ENCODE measurements at places on chromosomes 11 and 22. TPM values are rescaled to one million over a fixed set of nuclear protein-coding genes. Genes with fewer than 3 reads are reported as not detected.

Gene RAG2
- total RNA-seq: not detected

DNA sequence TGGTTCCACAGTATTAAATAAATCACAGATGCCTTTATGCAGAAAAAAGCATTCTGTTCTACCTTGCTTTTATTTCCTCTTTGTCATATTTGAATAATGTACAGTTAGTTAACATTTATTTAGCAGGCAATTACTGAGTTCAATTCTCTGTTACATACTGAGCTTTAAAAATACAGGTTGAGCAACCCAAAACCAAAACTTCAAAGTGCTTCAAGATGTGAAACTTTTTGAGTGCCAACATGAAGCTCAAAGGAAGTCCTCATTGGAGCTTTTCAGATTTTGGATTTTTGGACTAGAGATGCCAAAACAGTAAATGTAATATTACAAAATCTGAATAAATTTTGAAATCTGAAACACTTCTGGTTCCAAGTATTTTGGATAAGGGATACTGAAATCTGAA, 54.1 kb downstream of the PDHX start:
- H3K36me3 ChIP-seq: peaks cover 50% of the 10 kb centered on the region
- H3K4me3 ChIP-seq: no peak overlapping the region
- peaks cover 3% of the 10 kb centered on the region for H3K4me1 ChIP-seq
- H3K27ac ChIP-seq: no peak overlapping the region
- no peaks in the 10 kb centered on the region for H3K27me3 ChIP-seq

DNA sequence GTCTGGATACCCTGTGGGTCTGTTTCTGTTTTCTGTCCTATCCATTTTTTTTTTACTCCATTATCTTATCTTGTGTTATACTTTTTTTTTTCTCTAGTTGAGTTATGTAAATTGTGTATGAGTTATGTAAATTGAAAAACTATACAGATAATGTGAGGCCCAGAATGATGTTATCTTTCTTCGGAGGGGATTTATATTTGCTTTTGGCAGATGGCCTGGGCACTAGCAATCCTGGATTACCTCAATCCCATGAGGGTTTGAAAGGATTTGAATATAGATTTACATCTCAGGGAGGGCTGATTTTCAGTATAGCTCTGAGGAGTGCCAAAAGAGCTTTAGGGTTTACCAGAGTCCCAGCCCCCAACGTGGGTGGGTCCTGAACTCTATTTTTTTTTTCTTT, 71.0 kb downstream of the CSTPP1 start:
- H3K36me3 ChIP-seq: peaks cover 3% of the 10 kb centered on the region
- H3K27me3 ChIP-seq: no peaks in the 10 kb centered on the region
- H3K4me3 ChIP-seq: no peak overlapping the region
- peaks cover 4% of the 10 kb centered on the region for H3K4me1 ChIP-seq

Gene DRD2
- total RNA-seq: 0.20 TPM

Gene KDELR3
- total RNA-seq: 5.7 TPM

Gene MEI1
- total RNA-seq: 0.16 TPM

- peaks cover 6% of the 10 kb centered on the region for H3K27me3 ChIP-seq
- DNase-seq: no peak
- no peak overlapping the region for H3K4me3 ChIP-seq
Measured at GRCh38 chr11:35021589-35021988, 105.2 kb downstream of the PDHX start.

GRCh38 chr11:132981131-132981956, 551.0 kb downstream of the OPCML start:
- peaks cover 23% of the 10 kb centered on the region for H3K4me1 ChIP-seq
- no peak overlapping the region for H3K4me3 ChIP-seq
- H3K27ac ChIP-seq: no peak overlapping the region
- peaks cover 4% of the 10 kb centered on the region for H3K27me3 ChIP-seq

DNA sequence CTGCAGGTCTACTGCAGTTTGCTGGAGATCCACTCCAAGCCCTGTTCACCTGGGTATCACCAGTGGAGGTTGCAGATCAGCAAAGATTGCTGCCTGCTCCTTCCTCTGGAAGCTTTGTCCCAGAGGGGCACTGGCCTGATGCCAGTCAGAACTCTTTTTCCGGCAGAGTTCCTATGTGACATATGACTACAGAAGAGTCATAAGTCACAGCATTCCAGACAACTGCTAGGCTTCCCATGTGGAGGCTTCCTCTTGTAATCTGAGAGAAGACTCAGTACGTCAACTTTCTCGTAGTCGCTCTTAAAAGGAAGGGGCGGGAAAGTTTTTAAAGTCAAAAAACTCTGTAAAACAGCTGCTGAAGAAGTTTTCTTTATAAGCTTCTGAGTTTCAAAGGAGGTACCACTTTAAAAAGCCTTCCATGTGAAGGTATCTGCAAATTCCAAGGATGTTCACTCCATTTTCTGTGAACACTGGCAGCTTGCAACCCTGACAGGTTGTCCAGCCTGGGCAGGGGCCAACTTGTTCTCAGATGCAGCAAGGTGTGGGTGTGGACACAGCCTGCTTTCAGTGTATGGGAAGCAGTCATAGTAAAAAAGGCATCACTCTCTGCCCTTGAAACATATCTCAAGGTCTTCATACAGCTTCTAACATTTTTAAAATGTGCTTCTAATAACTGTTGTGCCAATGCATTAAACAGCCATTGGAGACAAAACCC, 97.8 kb downstream of the ME3 start:
- H3K4me1 ChIP-seq: peaks cover 5% of the 10 kb centered on the region
- no peak for DNase-seq
- H3K27me3 ChIP-seq: no peaks in the 10 kb centered on the region
- H3K4me3 ChIP-seq: no peak overlapping the region
- H3K27ac ChIP-seq: no peak overlapping the region

DNA sequence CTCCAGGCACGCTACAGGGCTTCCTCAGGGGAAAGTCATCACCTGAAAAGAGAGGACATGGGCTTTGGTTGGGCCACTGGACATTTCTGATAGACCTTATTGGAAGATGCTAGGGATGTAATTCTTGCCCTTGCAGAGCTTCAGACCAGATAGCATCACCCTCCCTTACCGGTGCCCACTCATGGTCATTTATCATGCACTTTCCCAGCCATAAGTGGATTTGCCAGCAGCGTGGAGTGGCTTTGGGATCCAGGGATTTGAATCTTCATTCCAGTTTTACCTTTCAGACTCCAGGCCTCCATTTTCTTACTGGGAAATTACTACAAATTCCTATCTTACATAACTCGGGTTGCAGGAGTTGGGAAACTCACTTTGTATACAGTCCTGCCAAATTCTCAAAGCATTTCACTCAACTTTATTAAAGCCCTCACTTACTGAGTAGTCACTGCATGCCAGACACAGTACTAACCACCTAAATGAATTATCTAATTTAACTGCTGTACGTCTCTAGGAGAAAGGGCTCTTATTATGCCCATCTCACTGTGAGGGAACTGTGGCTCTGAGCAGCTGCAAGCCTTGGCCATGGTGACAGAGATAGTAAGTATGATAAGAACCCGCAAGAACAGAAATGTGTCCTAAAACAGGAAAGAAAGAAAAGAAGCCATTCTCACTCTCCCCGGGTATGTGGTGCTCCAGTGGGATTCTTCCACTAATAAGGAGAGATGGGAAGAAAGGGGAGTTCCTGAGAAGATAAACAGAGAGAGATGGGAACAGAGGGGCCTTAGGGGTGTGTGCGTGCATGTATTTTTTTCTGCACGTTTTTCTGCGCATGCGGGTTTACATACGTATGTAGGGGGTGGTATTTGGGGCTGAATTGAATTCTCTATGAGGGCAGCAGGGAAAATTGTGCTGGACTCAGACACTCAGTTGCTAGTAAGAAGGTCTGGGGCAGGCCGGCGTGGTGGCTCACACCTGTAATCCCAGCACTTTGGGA, 9.7 kb downstream of the CHRM1 start:
- no peak for DNase-seq
- no peak overlapping the region for H3K27ac ChIP-seq
- H3K4me1 ChIP-seq: peaks cover 27% of the 10 kb centered on the region
- 0 out of 2 replicates have a peak, but pooled peaks cover 3% of the 10 kb centered on the region for H3K36me3 ChIP-seq
- H3K27me3 ChIP-seq: peaks cover 10% of the 10 kb centered on the region

- no peak overlapping the region for H3K4me3 ChIP-seq
- DNase-seq: no peak
- no peaks in the 10 kb centered on the region for H3K27me3 ChIP-seq
- no peaks in the 10 kb centered on the region for H3K36me3 ChIP-seq
- no peaks in the 10 kb centered on the region for H3K4me1 ChIP-seq
Measured at GRCh38 chr22:35217527-35217926, 39.8 kb upstream of the HMGXB4 start.

Gene RASSF10
- 2.6 TPM for total RNA-seq

DNA sequence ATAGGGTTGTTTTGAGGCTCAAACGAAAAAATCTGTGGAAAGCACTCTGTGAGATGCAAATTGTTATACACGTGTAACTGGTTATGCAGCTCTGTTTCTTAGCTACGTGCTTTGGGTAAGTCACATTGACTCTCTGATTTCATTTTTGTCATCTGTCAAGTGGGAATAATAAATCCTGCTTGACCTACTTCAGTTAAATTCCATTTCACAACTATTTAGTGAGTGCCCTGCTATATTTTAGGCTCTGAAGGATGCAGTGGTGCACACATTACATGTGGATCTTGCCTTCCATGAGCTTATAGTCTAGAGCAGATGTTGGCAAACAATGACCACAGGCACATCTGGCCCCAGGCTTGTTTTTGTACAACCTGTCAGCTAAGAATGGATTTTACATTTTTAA, 133.6 kb upstream of the PLET1 start:
- no peak overlapping the region for H3K4me3 ChIP-seq
- peaks cover 2% of the 10 kb centered on the region for H3K36me3 ChIP-seq
- DNase-seq: no peak
- no peak overlapping the region for H3K27ac ChIP-seq
- H3K4me1 ChIP-seq: no peaks in the 10 kb centered on the region

- no peak overlapping the region for H3K4me3 ChIP-seq
- H3K36me3 ChIP-seq: no peaks in the 10 kb centered on the region
- no peak for DNase-seq
- no peaks in the 10 kb centered on the region for H3K27me3 ChIP-seq
- H3K27ac ChIP-seq: no peak overlapping the region
Measured at GRCh38 chr11:99079576-99079975, 58.8 kb downstream of the CNTN5 start.

DNA sequence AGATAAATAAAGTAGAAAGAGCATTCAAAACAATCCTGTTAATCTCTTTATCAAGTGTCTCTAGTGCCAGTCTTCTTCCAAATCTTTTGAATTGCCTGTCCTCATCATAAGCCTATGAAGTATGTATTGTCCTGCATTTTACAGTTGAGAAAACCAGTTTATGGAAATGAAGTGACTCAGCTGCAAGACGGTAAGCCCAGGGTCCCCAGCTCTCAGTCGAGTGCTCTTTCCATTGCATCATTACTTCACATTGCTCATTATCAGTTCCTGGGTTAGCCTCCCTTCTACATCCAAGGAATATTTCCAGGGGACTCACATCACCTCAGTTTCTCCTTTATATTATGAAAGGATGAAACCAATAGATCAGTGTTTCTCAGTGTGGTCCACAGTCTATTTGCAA, 9.1 kb upstream of the P4HA3 start:
- H3K27me3 ChIP-seq: peaks cover 10% of the 10 kb centered on the region
- no peak overlapping the region for H3K27ac ChIP-seq
- DNase-seq: no peak
- H3K4me3 ChIP-seq: no peak overlapping the region

- no peaks in the 10 kb centered on the region for H3K36me3 ChIP-seq
- H3K4me3 ChIP-seq: peak overlapping the region; percentile 50
- peak; percentile 64 for DNase-seq
- peaks cover 15% of the 10 kb centered on the region for H3K27me3 ChIP-seq
- peaks cover 33% of the 10 kb centered on the region for H3K4me1 ChIP-seq
- no peak overlapping the region for H3K27ac ChIP-seq
Measured at GRCh38 chr11:118180300-118180703, 3.9 kb upstream of the SCN2B start.

GRCh38 chr22:42613872-42614301, 796 bp downstream of the POLDIP3 start:
- peaks cover 25% of the 10 kb centered on the region for H3K36me3 ChIP-seq

Gene NPAS4
- total RNA-seq: 0.44 TPM

DNA sequence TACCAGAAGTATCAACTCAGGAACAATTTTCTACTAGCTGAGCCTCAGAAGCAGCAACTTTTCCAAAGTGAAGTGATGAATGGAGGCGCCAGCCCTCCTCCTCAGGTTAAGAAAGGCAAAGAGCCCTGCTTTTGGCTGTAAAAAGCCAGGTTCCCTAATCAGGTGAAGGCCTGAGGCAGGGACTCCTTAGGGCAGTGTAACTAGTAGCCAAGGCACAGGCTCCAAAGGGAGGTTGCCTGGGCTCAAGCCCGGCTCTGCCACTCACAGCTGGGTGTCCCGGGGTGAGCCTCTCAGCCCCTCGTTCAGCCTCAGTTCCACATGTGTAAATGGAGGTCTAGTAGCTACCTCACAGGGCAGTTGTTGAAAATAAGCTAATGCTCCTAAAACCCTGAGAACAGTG, 19.5 kb downstream of the TSKU start:
- H3K4me1 ChIP-seq: peaks cover 23% of the 10 kb centered on the region
- H3K4me3 ChIP-seq: no peak overlapping the region
- H3K27me3 ChIP-seq: no peaks in the 10 kb centered on the region

Gene UCP2
- total RNA-seq: 64.2 TPM

Gene OR10G8
- not detected for total RNA-seq

Gene MMP27
- total RNA-seq: not detected

- H3K27ac ChIP-seq: no peak overlapping the region
- H3K4me3 ChIP-seq: no peak overlapping the region
- no peaks in the 10 kb centered on the region for H3K27me3 ChIP-seq
- peaks cover 12% of the 10 kb centered on the region for H3K4me1 ChIP-seq
Measured at GRCh38 chr11:121958323-121958970, 157.6 kb downstream of the BLID start.

- peak overlapping the region; percentile 61 for H3K4me3 ChIP-seq
- H3K27me3 ChIP-seq: peaks cover 85% of the 10 kb centered on the region
- peak; percentile 77 for DNase-seq
- H3K36me3 ChIP-seq: peaks cover 5% of the 10 kb centered on the region
- H3K4me1 ChIP-seq: peaks cover 11% of the 10 kb centered on the region
- no peak overlapping the region for H3K27ac ChIP-seq
Measured at GRCh38 chr11:2137202-2138067, 1.8 kb downstream of the IGF2 start.

- peaks cover 23% of the 10 kb centered on the region for H3K4me1 ChIP-seq
- H3K36me3 ChIP-seq: no peaks in the 10 kb centered on the region
- no peaks in the 10 kb centered on the region for H3K27me3 ChIP-seq
- no peak overlapping the region for H3K27ac ChIP-seq
Measured at GRCh38 chr11:132126973-132127899, 756.8 kb downstream of the NTM start.

Gene USP2
- 7.3 TPM for total RNA-seq

Gene SHANK2
- 64.8 TPM for total RNA-seq

DNA sequence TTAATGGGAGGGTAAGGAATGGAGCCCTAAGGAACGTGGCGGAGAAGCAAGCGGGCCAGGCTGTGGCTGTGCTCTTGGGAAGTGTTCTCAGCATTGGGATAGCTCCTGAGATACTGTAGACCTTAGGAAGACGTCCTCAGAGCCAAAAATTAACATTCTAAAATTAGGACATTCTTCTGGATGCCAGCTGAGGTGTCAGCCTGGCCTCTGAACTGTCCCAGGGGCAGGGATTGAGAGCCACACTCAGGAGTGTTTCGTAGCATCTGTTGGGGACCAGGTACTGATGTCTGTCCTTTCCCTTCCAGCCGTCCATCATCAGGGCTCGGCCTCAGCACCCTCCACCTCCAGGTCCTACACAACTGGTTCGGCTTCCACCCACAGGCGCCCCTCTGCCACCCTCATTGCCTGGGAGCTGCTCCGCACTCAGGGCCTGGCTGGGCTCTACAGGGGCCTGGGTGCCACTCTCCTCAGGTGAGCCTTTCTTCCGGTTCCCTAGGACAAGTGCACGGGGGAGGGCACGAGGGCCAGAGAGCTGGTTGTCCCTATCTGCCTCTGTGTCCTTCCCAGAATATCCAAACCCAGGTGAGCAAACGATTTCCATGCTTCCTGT, 23.6 kb downstream of the SLC25A18 start:
- no peaks in the 10 kb centered on the region for H3K27me3 ChIP-seq
- H3K4me1 ChIP-seq: no peaks in the 10 kb centered on the region
- no peak for DNase-seq

Gene TMEM132A
- 114 TPM for total RNA-seq

Data from WTC11 (cell line).